Type B pancreatic cell (in vitro differentiated cells): ENCODE measurements at places on chromosomes 11 and 22.

DNA sequence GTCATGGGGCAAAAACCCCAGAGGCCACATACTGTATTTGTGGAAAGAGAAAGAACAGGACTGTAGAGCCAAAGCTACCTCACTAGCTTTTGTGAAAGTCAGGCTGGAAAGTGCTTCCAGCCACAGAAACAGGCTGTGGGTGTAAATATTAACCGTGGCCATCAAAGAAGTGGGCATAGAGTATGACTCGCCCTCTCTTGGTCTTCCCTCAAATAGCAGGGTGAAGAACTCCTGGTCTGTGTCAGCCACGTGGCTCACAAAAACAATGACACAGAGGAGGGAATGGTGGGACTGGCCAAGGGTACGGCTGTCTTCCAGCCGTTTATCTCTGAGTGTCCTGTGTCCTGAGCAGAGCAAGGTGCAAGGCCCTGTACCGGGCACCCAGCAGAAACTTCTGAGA lies 37.6 kb upstream of the UBASH3B start:
- no peak for DNase-seq

DNA sequence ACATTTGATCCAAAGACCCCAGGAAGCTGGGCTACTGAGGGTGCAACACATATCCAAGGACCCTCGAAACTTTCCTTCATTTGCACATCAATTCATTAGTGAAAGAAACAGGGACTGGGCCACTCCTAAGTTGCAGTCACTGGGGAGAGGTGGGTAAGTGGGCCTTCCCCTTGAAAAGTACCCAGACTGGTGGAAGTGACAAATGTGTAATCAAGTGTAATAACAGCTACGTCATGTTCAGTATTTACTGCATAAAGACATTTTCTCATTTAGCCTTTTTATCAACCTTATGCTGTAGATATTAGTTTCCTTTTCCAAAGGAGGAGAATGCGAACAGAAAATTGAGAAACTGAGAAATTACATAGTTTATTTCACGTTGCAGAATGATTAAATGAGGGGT lies 101.9 kb upstream of the OLFML1 start:
- no peak for DNase-seq

DNA sequence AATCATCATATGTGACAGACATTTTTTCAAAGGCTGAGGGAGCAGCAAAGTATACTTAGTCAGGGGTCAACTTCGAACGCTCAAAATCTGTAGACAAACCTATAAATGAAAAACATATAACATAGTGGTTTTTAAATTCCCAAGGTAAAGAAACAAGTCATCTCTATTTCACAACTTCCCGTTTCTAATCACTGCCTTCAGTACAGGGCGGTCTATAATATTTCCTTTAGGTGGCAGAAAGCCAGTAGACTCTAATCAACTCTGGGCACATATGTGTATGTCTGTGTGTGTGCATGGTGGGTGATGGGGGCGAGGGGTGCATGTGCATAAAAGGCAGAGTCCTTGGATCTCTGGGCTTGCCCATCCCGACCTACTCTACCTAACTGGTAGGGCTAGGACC lies 55.0 kb upstream of the ARFGAP3 start:
- no peak for DNase-seq

DNA sequence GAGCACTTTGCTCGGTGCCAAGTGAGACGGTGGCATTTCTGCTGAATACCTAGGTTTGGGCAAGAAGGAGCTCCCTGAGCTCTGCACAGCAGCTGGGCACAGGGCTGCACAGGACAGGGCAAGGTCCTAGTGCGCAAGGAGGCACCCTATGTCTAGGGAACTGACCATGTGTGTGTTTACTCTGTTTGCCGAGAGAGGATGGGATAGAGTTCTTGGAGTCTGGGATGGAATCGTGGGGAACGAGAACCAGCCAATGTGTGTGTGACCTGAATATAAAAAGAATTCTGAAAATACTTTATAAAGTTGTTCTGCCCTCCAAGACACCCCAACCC lies 179.5 kb upstream of the NECTIN1 start:
- no peak for DNase-seq

DNA sequence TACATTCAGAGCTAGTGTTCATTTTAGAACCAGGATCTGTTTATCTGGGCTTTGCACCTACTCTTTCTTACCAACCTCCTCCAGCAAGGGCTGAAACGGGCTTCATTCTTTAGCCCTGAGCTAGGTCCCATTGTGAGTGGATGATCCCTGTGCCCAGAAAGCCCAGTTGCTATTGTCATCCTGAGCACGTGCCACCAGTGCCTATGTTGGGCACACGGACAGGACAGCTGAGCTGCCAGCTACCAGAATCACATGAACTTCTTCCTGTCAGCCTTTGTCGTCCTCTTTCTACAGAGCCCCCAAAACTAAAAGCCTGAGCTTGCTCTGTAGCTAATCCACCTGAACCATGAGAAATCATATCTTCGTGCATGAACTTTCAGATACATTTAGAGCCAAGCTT lies 74.4 kb upstream of the NTM start:
- DNase-seq, result no peak

GRCh38 chr11:84236436-84236835 lies 950.3 kb upstream of the CCDC90B start:
- no peak for DNase-seq

DNA sequence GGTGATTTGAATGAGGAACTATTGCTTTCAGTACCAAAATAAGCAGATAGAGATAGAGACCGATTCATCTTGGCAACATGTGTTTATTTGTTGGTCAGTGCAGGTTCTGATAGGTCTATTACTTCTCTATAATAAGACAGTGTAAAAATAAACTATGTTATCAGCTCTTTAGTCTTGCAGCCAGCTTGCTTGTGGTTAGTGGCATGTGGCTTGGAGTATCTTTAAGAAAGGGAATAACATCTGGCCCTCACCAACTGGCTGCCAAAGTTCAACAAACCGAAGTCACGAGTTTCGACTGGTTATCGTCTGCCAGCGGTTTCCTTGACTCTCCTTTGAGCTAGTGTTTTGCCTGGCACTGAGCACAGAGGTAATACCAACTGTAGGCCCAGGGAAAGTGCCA lies 71.8 kb downstream of the CTTN start:
- DNase-seq, result no peak

GRCh38 chr11:113315811-113316210 lies 1.4 kb downstream of the TTC12 start:
- DNase-seq, result no peak

GRCh38 chr11:31817621-31818424 lies 6.7 kb upstream of the PAX6 start:
- DNase-seq, result no peak

DNA sequence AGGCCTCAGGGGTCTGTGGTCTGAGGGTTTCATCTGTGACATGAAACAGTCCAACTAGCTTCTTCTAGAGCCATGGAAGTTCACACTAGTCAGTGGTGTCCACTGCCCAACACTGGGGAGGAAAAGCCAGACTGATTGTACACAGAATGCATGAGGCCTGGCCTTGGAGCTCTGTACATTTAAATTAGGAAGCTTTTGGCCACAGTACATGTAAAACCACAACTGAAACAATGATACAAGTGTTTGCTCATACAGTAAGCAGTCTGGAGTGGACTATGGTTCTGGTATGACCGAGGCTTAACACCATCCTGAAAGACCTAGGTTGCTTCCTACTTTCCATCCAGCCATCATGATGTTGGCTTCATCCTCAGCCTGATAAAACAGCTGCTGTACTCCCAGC lies 73.8 kb upstream of the SESN3 start:
- DNase-seq, result no peak

DNA sequence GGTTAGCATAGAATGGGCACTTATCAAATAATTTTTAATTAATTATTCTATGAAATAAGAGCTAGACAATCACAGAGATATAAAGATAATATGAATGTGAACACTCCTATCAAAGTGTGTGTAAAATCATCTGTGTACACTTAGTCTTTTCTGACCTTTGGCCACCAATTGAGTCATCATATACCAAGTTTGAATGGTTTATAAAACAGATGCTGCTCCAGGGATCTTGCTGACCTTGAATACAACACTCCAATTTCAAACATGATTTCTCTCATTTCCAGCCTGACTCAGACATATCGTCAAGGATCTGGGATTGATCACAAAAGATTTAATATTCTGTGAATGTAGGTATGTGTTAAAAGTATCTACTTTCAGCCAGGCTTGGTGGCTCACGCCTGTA lies 2.9 kb upstream of the OR51V1 start:
- no peak for DNase-seq

DNA sequence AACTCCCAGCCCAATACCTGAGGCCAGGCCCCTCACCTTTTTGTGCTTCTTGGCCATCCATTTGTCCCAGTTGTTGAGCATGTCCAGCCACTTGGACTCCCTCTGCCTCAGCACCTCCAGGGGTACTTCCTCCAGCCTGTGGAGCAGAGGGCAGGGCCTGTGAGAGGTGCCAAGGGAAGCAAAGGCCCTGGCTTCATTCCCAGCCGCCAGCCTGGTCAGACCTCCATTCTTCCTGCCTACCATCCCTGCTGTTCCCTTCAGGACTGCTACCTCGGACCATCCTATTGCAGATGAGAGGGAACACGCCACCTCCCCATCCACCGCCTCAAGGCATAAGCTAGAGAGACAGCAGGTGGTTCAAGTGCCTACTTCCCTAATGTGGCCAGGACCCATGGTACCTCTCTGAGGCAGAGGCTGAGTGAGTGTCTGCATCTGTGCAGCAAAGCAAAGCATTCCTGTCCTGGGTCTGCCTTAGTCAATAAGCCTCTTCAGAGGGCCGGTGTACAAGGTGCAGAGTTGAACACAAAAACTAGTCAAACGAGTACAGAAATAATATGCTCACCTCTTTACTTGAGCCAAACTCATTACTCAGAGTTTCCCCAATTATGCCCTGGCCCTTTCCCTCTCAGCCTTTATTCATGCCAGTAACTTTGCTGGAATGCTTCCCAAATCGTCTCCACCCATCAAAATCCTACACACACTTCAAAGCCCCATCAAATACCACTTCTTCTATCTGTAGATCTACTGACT lies 15.4 kb upstream of the CASTOR1 start:
- DNase-seq, result no peak

GRCh38 chr11:108474664-108475463 lies 7.5 kb upstream of the C11orf65 start:
- DNase-seq, result no peak

DNA sequence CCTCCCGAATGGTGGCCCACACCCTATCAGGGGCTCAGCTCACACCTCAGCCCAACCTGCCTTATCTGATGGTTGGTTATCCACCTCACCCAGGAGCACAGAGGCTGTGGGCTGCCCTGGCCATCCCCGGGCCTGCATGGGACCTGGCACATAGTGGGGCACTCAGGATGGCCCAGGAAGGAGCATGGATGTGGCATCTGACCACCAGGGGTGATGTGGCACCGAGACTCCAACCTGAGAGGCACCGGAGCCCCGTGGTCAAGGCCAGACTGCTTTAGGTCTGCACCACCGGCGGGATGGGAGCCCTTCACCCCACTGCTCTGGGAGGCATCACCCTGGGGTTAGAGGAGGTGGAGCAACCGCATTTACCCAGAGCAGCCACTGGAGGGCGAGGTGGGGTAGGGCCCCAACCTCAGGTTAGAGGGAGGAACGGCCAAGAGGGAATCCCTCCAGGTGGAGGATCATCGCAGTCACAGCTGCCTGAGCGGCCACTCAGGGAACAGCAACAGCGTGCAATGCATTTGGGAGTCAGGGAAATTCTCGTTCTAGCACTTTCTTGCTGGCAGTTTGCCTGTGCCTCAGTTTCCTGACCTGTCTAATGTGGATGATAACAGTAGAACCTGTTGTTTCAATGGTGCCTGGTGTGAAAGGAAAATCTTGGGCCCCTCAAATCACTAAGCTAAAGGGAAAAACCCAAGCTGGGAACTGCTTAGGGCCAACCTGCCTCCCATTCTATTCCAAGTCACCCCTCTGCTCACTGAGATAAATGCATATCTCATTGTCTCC lies 52.9 kb upstream of the CARS1 start:
- DNase-seq, result no peak

DNA sequence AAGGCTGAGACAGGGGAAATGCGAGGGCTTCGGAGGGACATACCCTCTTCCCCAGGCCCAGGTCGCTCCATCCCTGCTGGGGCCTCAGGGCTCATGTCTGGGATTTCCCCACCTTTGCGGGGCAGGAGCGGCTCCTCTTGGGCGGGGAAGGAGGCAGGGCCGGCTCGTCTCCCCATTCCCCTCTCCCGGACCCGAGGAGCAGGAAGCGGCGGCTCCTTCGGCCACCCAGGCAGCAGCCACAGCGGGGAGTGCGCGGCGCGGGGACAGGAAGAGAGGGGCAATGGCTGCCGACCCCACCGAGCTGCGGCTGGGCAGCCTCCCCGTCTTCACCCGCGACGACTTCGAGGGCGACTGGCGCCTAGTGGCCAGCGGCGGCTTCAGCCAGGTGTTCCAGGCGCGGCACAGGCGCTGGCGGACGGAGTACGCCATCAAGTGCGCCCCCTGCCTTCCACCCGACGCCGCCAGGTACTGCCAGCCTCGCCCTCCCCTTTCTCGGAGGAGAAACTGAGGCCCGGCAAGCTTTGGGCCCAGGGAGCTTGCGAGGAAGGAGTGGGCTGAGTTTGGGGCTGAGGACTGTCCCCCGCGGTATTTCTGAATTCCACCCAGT lies at the start of gene ANKK1:
Gene ANKK1 (plus strand): TSS at position 175 of the 607 bp plus-strand sequence. CDS start 106 bp downstream, at position 281.
- DNase-seq, result no peak

- no peak for DNase-seq
Measured at GRCh38 chr11:114182471-114183043, 113.6 kb upstream of the NNMT start.

DNA sequence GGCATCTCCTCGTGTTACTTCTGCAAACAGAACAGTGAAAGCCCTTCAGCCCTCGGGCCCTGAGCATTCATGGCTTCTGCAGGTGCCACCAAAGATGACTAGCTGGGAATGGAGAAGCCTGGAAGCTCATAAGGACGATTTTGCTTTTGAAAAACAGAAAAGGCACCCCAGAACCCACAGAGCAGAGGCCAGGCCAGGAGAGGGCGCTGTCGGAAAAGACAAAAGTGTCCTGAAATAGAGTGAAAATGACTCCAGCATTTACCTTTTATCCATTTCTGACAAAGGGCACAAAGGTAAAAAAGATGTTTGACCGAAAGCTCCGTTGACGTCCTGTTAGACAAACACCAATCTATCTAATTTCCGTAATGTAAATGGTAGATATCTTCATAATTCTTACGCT lies 37.6 kb downstream of the ZNF195 start:
- DNase-seq, result no peak

GRCh38 chr22:44596396-44597125 lies 98.5 kb upstream of the RTL6 start:
- DNase-seq, result no peak

GRCh38 chr11:882596-882995 lies 28.0 kb downstream of the CHID1 start:
- no peak for DNase-seq

- no peak for DNase-seq
Measured at GRCh38 chr11:120267319-120267718, 27.4 kb downstream of the POU2F3 start.

- DNase-seq, result no peak
Measured at GRCh38 chr22:26170795-26171580, 1.7 kb downstream of the SEZ6L start.

DNA sequence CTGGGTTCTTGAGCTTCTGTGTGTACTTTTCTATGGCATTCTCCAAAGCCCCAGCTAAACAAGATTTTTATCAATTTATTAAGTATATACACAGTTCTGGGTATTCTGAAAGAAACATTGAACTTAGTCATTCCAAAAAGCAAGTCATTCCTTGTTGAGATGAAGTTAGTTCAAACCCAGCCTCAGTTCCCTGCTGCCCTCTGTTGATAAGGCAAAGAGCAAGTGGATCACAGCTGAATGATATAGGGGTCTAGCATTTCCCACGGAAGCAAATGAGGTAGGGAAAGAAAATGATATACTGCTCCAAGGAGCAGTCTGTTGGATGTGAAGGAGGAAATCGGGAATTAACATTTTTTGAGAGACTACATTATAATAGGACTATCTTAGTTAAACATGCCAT lies 841.8 kb upstream of the TENM4 start:
- no peak for DNase-seq
